ENCODE measurements at places on chromosomes 12 and 14.

DNA sequence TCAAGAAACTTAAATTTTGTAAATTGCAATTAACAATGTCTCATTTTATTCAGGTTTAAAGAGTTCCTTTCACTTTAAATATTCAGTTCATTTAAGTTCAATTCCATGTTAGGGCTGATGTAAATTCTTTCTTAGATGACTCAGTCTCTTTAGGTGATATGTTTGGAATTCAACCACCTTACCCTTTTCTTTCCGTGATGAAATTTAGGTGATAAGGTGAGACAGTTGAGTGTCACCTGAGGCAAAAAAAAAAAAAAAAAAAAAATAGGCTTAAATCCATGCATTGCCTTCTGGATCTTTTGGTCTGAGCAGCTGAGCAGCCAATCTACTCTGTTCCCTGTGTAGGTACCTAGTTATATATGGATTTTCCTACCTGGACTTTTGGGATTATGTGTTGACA lies 299.5 kb downstream of the DAD1 start:
- no peak for DNase-seq

DNA sequence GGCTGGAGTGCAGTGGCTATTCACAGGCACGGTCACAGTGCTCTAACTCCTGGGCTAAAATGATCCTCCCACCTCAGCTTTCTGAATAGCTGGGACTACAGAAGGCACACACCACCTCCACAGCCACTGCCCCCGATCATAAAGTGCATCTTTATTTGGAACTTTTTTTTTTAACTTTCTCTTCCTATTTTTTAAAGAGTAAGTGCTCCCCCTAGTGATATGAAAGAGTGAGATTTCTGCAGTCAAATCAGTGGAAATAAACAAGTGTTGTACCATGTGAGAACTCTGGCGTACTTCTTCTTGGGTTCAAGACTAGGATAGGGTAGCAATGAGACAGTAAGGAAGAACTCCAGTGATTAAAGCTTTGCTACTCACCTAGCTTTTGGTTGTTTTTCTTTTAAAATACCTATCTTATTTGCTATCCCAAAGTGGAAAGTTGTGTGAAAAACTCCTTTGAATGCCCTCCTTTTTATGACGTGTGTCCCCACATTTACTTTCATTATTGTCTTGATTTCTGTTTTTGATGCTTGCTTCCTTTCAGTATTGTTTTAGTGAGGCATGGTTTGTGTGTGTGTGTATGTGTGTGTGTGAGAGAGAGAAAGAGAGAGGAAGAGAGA lies 6.6 kb downstream of the PPP4R4 start:
- DNase-seq = no peak

DNA sequence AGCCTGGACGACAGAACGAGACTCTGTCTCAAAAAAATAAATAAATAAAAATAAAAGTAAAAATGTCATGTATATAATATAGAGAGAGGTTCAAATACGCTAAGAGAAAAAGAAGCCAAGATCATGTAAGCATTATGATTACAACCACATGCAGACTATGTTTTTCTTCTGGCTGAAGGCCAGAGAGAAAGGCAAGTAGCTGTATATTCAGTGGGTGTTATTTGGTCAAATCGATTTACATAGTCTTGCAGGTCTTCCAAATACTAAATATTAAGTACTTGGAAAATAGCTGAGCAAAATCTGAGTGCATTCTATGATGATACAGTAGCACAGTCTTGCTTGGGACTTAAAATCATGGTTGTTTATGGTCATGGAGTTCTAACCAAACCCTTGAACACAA lies 758.0 kb downstream of the DIO2 start:
- DNase-seq = no peak

GRCh38 chr12:114746297-114747011 lies 62.5 kb upstream of the TBX3 start:
- no peak for DNase-seq

DNA sequence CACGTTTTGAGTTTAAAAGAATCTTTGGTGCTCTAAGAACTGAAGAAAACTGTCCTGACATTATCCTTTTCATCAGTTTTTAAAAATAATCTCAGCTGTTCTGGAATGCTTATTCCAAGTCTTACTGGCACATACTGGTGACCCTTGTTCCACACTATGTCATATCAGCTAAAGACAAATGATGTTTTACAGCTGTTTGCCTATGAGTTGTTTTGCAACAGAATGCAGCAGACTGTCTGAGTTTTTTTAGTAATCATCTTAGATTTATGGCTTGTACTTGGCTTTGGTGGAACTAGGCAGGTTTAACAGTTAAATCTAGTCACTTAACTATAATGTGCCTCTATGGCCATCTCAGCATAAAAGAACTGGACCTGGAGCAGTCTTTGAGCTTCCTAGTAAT lies 91.6 kb upstream of the GRIN2B start:
- no peak for DNase-seq

DNA sequence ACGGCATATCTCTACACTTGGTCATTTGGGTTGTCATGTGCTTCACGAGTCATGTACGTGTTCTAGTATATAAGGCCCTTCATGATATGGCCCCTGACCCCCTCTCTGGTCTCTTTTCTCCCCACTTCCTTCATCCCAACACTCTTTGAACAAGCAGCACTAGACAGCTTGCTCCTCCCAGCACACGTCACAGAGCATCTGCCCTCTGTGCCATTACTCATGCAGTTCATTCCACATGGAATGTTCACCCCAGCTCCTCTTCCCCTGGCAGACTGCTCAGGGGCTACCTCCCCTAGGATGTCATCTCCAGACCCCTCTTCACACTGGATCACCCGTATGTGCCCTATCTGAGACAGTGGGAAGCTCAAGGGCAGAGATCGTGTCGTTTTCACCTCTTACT lies 14.1 kb upstream of the LRP1-AS start:
- no peak for DNase-seq

- no peak for DNase-seq
Measured at GRCh38 chr12:25323581-25323982, 72.9 kb upstream of the KRAS start.

GRCh38 chr14:96038558-96038919 lies 623 bp upstream of the C14orf132 start:
- DNase-seq = no peak

DNA sequence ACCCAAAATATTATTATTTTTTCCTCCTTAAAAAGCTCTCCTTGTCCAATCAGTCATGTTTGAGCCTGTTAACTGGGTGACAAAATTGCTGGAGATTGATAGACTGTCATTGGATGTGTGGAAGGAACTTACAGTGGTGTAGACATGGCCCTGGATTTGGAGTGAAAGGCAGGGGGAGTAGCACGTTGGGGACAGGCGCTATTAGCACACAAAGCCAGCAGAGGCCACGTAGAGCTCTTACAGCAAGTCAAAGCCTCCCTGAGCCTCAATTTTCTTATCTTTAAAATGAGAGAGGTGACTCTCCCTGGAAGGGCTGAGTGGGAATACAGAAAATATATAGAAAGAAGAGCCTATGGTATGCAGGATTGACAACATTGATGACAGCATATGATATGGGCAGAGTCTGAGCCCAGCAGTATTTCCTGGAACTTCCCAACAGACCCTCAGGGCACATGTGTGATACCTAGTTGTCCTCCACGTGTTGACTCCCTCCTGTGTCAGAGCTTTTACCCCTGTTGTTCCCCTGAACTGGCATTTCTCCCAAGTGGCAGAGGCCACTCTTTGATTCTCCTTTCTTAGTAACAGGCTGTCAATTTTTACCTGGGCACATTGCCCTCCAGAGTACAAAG lies 504.9 kb downstream of the VRK1 start:
- DNase-seq = no peak

DNA sequence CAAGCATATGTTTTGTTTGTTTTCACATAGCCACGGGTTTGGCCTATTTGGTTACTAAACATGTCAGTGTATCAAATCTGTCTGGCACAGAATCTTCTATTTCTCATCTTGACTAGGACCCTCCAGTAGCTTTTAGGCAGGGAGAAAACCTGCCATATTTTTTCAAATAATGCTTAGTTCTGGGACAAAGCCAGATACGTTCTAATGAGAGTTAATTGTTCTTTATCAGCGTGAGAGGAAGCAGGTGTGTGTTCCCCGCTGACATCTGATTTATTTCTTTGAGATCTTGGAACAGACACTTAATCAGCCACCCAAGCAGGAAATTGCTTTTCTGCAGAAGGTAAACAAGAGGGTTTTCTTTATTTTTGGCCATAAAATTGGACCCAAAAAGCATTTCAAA lies 54.8 kb downstream of the GOLGA5 start:
- DNase-seq = no peak

DNA sequence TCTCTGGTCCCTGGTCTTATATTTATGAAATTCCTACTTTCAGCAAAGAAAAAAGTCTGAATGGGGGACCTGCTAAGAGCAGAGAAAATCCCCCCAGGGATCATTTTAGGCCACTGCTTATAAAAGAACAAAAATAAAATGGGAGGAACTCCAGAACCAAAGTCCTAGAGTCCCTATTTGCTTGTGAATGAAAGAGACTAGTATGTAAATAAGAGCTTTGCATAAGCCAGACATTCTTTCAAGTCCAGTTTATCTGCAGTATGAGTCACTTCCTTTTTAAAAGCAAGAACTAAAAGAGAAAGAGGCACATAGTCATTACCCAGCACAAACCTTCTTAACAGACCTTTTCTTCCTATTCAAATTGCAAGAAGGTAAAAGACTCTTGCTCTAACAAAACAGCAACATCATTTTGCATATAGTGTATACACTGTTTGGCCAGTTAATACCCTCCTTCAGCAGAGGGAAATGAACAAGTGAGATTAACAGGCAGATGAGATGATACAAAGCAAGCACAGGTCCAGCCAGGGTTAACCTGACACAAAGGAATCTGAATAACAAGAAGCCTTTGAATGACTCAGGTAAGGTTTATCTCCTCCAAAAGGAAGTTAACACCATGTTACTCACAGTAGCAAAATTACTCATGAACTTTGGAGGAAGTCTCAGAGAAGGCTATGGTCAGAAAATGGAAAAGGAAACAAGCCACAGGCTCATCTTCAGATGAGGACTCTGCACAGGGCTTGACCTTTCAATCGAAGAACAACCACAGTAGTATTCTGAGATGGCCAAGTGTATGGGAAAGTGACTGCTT lies 87.3 kb downstream of the PHLDA1 start:
- DNase-seq = no peak

DNA sequence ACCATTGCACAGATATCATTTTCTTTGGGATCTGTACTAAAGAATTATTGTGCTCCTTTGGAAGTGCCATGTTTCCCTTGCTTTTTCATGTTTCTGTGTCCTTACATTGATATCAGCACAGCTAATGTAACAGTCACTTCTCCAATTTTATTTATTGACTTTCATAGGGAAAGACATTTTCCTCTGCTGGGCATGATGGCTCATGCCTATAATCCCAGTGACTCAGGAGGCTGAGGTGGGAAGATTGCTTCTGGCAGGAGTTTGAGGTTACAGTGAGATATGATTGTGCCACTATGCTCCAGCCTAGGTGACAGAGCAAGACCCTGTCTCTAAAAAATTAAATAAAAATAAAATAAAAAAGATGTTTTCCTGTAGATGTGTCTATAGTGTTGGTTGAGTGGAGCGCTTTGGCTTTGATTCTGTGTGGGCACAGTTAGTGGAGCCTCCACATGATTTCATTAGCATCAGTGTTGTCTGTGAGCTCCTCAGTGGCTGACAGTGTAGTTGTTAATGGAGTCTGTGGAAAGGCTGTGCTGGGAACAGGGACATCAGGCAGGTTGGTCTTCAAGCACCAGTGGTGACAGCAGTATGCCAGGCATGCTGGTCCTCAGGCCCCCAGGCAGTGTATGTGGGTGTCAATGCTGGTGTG lies 7.4 kb downstream of the OAS2 start:
- DNase-seq = no peak

- no peak for DNase-seq
Measured at GRCh38 chr14:92591346-92591745, 77.8 kb downstream of the RIN3 start.

DNA sequence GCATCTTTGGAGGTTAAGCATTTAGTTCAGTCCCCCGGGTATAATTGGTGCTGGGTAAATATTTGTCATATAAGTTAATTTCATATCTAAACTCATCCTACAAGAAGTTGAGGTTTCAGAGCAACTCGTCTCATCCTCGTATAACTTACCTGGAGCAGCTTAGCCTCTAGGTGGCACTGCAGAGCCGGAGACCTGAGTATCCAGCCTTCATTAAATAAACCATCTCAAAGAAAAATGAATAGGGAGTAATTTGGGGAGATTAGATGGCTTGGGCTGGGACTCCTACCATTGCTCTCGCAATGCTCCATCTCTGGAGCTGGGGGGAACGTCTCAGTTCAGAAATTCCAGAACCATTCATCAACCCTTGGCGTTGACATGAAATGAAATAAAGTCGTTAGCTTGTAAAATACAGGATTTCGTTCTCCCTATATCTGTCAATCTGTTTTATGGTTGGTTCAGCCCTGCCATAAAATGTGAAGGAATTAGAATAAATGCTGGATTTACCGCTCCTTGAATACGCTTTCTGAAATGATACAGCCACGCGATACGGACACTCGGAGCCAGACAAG lies 122.9 kb upstream of the TMEM132D start:
- no peak for DNase-seq

DNA sequence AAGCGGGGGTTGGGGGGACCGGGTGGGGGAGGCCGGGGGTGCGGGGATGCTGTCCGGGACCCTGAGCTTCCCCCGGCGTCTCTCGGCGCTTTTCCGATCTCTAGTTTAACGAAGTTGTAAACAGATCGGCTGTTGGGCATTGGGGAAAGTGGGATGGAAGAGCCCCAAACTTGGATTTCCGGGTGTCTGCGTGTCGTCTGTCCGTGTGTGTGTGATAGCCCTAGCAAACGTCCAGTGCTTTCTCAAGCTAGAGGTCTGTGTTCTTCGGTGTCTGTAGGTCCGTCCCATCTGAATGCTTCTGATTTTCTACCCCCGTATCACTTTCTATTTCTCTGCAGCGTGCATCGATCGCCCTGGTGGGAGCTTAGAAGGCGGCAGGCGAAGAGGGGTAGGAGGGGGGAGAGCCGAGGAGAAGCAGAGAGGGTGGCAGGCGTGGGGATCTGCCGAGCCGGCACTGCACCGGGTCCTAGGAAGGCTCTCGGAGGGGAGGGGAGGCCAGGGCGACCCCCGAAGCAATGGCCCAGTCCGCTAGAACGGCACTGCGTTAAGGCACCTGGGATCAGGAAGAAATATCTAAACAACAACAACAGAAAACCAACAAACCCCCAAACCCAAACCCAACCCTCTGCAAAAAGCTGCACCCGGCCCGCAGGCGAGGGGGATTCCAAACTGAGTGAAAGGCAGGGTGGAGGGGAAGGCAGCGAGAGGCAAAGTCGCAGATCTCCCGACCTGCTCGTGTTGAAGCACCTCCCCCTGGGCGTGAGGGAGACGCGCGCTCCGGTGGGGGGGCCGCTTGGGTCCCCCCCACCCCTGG lies 1.0 kb downstream of the KCNA1 start:
- DNase-seq = no peak

GRCh38 chr12:12387501-12387900 lies 30.6 kb downstream of the BORCS5 start:
- DNase-seq = no peak

GRCh38 chr14:93528884-93529558 lies 98.3 kb downstream of the UNC79 start:
- no peak for DNase-seq

DNA sequence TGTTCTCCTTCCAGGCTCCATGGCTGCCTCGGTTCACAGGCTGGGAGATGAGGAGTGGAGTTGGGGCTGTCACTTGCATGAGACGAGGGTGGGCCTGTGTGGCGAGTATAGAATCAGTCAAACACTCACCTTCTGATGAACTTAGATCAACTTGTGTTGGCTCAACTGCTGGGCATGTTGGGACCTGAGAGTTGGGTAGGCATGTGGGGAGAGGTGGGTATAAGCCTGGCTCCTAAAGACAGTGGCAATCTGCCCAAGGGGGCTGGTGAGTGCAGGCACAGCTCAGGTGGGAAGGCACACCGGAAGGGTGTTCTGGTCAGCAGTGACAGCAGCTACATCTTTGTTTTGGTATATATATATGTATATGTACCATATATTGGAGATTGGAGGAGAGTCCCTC lies 30.1 kb upstream of the TDRD9 start:
- DNase-seq = no peak

All from activated CD8-positive, alpha-beta memory T cell treated with anti-CD3 and anti-CD28 coated beads for 1 hour (primary cell).